ENCODE measurements at places on chromosomes 4 and X.

DNA sequence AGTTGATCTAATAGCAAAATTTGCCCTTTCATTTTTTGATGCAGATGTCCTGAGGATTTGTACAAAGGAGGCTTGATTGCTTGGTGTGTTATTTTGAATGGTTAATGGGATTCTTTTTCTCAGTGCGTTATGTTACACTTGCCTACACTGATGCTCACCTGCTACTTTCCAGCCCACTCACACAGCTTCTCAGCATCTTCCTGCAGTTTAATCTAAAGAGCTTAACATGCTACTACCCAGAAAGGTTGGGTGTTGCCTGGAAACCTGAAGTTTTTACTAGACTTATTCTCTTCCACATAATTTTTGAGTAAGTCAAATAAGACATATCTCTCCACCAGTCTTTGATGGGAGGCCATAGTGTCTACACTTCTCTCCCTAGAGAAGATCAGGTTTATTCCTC, 9.9 kb upstream of the GPR101 start:
- no peak for DNase-seq

GRCh38 chrX:84932814-84933213, 70.9 kb upstream of the APOOL start:
- no peak for DNase-seq

- DNase-seq = peak; percentile 45
Observed at GRCh38 chrX:19887911-19888879, 795 bp upstream of the SH3KBP1 start.

DNA sequence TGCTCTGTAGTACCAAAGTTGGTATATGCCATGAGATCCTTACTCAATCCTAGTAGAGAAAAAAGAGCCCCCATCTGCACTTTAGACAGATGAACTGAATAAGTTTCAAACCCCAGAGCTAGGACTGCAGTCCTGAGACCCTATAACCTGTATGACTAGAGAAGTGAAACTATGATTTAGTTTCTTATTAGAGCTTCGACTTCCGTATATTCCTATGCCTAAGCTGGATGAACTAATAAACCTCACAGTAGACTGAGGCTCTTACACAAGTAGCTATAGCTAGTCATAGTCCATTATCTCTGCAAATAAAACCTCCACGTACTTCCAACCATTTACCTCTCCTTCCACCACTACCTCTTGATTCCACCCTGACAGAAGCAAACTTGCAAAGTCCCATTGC, 6.3 kb upstream of the OTUD4 start:
- no peak for DNase-seq

- no peak for DNase-seq
Observed at GRCh38 chr4:182823576-182823975, 93.6 kb downstream of the DCTD start.

DNA sequence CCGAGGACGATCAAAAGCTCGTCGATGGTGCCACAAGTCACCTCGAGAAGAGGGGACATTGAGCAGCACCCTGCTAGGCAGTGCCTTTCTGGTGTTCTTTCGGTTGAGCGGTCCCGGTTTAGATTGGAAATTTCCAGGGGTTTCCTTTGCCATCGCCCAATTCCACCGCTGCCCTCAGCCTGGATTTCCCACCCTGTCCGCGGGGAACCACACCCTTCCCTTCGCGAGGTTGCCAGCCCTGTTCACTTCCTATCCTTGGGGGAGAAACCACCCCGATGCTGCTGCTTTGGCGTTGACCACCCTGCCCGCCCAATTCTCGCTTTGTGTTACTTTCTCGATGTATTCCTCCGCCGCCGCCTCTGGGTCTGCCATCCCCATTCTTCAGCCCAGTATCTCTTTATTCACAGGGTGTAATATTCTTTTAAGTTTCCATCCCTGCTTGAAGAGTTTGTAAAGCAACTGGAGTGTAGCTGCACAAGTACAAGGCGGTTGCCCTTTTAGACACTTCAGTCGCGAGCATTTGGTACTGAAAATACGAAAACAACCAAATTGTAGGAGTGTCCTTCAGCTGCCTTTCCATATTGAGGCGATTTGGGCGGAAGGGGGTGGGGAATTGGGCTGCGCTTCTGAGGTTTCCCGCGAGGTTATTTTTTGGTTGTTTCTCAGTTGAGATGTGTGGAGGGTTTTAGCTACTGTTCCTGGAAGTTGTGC, 1.1 kb downstream of the OGT start:
- DNase-seq = no peak

GRCh38 chr4:87589531-87589930, 18.8 kb upstream of the DSPP start:
- no peak for DNase-seq

DNA sequence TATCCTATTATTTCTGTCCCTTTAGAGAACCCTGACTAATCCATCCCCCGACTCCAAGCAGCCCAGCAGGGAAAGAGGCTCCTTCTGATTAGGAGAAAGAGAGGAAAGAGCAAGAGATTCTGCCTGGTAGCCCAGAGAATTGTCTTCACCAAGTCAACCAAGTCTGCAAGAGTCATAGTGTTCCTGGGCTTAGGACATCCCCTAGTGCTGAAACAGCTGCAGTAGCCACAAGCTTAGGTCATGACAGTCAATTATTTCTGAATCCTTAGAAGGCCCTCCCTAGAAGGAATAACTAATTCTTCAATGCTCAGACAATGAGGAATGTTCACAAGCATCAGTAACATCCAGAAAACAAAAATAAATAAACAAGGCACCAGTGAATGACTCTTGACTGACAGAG, 480.3 kb upstream of the GRIA3 start:
- DNase-seq = no peak

- no peak for DNase-seq
Observed at GRCh38 chrX:34770511-34770910, 113.4 kb upstream of the TMEM47 start.

GRCh38 chrX:117752745-117753144, 363.9 kb downstream of the KLHL13 start:
- no peak for DNase-seq

DNA sequence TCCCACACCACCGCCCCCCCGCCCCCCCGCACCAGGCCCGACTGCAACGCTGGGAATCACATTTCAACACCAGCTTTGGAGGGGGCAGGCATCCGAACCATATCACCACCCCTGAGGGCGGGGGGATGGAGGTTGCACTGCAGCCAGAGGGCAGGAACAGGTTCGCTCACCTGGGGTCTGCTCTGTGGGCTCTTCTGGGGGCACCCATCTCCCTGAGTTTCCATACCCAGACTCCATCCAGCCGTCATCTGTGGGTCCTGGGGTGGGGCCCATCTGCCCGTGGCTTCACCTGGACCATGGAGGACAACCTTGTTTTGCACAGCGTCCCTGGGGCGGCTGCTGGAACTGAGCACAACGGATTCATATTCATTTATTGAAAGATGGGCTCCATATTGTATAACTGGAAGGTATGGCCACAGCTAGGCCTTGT, 6.9 kb downstream of the PSAPL1 start:
- peak; percentile 28 for DNase-seq

- DNase-seq = no peak
Observed at GRCh38 chr4:109916027-109916409, 3.3 kb downstream of the EGF start.

DNA sequence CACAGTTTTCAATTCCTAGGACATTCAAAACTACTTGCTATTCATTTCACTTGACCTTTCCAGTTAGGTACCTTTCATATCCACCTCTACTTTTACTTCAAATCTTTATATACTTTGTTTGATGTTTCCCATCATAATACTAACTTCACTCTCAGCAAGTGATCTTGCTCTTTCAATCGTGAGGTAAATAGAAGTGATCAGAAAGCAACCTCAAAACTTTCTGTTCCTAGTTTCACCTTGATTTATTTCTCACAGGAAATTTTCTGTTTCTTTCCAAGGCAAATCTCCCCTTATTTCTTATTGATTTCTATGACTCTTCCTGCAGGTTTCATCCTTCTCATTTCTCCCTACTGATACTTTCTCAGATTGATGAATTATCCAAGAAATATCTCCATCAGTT, 623.5 kb downstream of the FSTL5 start:
- DNase-seq = no peak

- no peak for DNase-seq
Observed at GRCh38 chrX:9312922-9313867, 151.7 kb upstream of the TBL1X start.

GRCh38 chrX:40096395-40097091, 1.2 kb downstream of the BCOR start:
- DNase-seq = peak; percentile 33

DNA sequence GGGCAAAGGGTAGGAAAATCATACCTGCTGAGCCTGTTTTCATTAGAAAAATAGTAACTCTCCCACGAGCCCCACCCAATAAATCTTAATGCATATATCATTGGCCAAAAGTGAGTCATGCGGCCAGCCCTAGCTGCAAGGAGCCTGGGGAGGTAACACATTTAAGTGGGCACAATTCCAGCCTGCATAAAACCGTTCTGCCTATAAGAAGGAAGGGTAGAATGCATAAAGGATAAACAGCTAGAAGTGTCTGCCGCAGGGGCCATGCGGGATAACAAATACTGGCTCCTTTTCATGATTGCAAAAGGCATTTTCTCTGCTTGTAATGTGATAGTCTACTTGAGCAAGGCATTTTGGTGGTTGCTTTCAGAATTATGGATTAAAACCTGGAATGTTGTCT, 37.1 kb downstream of the EFHC2 start:
- no peak for DNase-seq

DNA sequence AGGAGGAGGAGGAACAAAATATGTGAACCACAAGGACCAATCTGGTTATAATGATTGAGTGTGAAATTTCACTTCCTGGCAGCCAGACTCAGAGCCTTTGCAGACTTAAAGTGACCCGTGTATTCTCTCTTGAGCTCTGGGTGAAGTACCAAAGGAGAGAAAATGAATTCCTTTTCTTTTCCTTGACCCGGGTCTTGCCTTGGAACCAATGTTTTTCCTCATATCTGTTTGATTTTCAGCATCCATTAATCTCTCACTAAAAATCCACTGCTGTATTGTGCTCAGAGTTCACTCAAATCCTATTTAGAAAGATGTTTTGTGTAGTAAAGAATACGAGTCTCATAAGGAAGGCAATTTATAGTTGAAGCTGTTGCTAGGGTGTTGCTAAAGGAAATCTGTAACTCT, 78.3 kb upstream of the C1QTNF7 start:
- DNase-seq = no peak

All from dorsolateral prefrontal cortex (tissue), 122 donors.